ENCODE measurements at places on chromosomes 6 and 20. TPM values are rescaled to one million over a fixed set of nuclear protein-coding genes. Genes with fewer than 3 reads are reported as not detected.

DNA sequence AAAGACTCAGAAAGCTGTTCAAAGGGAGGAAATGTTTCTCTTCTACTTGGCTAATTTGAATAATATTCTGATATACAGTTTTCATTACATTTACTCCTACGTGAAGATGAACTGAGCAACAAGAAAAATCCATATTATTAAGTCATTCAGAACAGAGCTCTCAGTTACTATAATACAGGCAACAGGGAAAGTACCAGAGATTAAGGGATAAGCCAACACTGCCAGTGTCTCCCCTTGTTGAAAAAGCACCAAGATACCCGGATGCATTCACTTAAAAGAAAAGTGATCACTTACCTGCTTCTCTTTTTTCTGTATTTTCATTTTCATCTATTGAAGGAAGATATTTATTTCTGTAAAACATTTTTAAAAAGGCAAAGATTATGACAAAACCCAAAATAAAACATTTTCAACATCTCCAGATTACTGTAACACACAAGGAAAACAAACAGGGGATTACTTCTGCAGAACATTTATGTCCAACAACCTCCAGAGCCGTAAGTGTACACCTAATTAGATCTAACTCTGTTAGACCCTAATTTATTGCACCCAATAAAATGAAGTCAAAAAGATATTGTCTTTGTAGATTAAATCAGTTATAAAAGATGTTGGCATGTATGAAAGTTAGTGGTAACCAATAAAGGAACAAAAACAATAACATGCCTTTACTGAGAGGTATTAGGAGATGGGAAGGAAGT, 67.0 kb downstream of the CHD6 start:
- no peak for DNase-seq

Gene EPHA7
- total RNA-seq: 5.7 TPM

Gene PDYN
- total RNA-seq: not detected

DNA sequence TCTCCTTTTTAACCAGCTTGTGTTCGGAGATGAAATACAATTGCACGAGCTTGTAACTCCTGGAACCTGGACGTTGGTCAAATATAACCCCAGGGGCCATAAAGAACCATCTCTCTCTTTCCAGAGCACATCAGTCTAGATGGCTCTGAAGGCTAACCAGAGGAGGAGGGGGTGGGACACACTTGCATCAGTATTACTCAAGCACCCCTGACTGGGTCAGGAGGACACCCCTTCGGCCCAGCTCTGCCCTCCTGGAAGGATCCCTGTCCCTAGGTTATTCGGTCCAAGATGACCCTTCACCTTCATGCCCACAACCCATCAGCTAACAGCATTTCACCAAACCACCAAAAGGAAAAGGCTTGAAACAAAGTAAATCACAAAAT, 67.1 kb downstream of the FYN start:
- DNase-seq: no peak

DNA sequence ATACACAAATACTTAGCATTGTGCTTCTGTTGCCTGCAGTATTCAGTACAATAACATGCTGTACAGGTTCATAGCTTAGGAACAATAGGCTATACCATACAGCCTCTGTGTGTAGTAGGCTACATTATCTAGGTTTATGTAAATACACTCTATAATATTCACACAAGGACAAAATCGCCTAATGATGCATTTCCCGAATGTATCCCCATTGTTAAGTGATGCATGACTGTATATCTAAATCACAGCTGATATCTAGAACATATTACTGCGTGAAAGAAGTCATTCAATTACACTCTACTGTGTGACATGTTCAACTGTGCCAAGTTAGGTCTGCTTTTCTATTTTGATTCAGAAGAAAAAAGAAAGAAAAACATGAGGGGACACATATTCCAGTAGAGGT, 633.5 kb downstream of the RFPL4B start:
- DNase-seq: no peak
